T-helper 2 cell treated with Interferon-gamma antibody and Interleukin-4, amounts not matched to agents 5 μg/mL and 100 μg/mL, for 36 hours (primary cell): ENCODE measurements at places on chromosomes 1 and 21.

DNA sequence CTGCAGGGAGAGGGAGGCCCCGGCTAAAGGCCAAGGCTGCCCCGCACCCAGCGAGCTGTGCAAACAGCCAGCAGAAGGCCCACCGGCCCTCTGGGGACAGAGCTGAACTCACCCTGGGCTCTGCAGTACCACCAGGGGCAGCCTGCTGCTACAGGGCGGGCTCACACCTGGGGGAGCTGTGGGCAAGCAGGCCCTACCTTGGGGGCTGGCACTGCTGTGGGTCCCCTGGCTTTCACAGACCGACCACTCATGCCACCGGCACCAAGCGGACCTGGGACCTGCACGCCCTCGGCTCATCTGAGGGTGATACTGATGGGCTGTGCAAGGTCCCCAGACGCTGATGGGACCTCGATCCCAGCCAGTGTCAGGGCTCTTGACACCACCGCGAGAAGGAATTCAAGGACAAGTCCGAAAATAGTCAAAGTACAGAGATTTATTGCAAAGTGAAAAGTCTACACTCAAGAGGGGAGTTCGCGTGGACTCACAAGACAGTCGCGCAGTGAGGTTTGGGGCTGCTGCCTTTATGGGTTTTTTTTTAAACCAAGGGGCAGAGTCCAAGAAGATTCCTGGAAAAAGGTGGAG lies 61.0 kb upstream of the ADARB1 start:
- no peak for DNase-seq

GRCh38 chr1:38133304-38133703 lies 86.7 kb upstream of the POU3F1 start:
- DNase-seq, result no peak

- no peak for DNase-seq
These were observed 47.5 kb upstream of the SLC19A1 start for GRCh38 chr21:45589686-45590245.

DNA sequence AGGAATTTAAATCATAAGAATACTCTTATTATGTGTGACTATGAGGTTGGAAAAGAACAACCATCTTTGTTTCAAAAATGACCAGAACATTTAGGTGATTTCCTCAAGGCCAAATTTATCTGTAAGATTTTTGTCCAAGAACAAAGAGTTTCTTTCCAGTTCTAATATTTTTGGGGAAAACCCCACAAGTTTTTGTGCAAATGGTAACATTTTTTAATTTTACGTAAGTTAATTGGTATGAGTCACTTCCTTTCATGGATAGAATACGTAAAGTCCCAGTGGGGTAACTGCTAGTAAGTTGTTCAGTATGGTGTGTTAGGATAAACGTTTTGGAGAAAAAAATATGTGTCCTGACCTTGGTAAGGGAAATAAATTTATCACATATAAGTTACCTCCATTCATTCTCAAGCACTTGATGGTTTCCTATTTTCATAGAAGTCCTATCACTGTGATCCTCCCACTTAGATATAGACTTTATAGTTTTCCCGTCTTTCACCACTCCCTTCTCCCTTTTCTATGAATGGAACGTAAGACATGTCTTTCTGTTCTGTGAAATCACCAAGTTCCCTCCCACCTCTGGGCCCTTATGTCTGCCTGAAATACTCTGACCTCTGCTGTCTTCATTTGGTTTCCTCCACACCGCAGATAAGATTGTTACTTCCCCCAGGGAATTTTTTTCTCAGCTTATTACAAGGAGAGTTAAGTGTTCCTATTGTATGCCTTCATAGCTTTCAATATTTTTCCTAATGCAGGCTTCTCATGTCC lies 34.9 kb upstream of the TSNAX start:
- DNase-seq, result no peak

DNA sequence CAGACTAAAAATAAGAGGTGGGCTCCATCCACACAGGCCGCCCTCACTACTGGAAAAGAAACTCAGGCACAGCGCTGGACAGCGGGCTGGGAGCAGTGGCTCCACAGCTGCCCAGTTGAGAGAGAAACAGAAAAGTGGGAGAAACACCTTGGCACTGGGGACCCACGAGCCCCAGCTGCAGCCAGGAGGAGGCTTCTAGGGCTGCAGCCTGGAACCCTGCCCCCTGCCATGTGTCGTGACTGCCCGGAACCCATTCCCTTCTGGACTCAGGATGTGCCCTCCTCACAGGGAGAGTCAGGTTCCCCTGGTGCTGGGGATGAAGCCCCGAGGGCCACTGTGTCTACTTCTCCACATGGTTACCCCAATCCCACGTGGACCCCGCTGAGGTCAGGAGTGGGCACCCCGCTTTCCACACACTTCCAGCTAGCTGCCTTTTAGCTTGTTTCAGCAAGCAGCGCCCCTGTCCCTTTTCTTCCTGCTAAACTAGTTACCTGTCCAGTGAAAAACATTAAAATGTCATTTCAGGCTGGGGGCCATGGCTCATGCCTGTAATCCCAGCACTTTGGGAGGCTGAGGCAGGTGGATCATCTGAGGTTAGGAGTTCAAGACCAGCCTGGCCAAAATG lies 35.9 kb downstream of the PARP1 start:
- DNase-seq, result no peak

GRCh38 chr1:4658643-4659628 lies 4.5 kb downstream of the AJAP1 start:
- DNase-seq, result no peak

- no peak for DNase-seq
These were observed 678.4 kb upstream of the ADAMTS5 start for GRCh38 chr21:27645285-27645684.
